ENCODE measurements at places on chromosomes 4 and X.

GRCh38 chr4:176210101-176210500 is 14.7 kb upstream of the SPATA4 start:
- DNase-seq = no peak

DNA sequence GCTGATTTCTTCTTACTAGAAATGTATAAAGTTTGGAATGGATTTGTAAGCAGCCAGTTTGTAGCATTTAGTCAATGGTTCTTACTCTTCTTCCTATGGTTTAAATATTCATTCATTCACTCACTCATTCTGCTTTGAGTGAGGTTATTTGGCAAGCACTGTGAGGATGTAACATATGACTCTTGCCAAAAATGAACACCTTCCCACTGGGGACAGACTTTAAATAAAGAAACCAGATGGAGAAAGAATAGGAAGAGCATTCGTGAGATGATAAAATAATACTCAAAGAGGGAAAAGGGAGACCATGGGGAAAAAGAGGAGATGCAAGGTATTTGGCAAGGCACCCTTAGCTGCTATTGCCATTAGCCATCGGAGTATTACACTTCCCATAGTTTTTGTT is 586.1 kb downstream of the ADGRL3 start:
- DNase-seq = no peak

DNA sequence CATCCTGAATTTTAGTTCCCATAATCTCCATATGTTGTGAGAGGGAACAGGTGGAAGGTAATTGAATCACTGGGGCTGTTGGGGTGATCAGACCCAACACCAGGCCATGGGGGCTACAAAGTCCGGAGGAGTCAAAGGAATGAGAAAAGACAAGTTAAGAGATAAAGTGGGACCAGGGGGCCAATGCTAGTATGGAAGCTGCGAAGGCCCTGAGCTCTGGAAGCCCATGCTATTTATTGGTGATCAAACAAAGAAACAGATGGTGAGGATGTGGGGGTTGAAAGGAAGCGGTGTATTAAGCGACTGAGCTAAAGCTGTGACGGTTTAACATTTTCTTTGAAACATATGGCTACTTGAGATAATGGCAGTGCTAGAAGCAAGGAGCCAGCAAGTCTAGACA is 132.8 kb downstream of the PDGFC start:
- DNase-seq = no peak

DNA sequence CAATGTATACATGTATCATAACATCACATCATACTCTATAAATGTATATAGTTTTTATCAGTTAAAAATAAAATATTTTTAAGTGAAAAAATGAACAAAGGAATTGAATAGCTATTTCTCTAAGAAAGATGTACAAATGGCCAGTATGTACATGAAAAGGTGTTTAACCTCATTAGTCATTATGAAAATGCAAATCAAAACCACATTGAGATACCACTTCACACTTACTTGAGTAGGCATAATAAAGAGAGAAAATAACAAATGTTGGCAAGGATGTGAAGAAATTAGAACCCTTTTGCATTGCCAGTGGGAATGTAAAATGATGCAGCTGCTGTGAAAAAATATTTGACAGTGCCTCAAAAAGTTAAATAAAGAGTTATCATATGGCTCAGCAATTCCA is 95.5 kb downstream of the IRS4 start:
- DNase-seq = no peak

GRCh38 chrX:84362184-84362838 is 139.9 kb downstream of the HDX start:
- DNase-seq = no peak

GRCh38 chrX:44433556-44433955 is 90.1 kb upstream of the EFHC2 start:
- no peak for DNase-seq

DNA sequence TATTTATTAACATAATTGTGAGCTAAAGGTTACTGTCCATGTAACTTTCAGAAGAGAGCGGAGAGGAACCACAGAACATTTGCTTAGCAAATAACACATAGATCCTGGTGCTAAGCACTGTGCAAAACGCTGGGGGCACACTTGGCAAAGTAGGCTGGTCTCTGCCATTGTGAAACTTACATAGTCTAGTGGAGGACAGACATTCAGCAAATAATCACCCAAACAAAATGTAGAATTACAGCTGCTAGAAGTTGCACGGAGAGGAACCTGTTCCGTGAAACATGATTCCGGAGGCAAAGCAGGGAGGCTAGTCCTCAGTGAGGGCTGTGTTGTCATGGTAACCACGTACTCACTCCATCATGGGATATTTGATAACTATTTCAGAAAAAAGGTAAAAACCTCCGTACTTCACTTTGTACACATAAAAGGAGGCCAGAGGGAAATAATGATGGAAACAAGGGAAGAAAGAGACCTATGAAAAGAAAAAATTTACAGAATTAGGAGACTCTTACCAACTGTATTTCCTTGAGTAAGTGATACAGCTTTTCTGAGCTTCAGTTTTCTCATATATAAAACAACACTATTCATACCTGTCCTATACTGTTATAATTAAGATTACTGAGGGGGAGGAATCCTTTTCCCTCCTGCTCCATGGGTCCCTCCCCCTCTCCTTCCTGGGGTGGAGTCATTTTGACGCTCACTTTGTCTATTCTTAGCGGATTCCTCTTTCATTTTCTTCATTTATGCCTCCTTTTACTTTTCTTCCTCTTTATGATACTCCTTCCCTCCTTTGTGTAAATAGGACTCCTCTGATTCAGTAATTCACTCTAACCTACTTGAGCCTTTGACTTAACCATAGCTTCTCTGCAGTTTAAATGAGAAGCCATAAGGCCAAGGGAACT is 825 bp upstream of the RASGEF1B start:
- DNase-seq = no peak

DNA sequence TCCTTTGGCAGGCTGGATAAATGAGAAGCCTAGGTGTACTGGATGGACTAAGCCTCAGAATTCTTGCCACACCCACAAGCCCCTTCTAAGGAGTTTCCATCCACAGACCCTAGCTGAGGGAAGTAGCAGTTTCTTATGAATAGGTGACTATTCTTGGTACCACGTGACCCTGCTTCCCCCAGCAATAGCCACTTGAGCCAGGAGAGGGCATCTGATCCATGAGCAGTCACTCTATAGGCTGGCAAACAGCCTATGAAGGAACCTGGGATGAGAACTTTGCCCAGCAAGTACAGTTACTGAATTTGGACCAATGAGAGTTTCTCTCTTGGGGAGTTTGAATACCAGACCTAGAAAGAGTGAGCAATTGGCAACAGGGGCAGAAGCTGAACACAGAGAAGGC is 84.0 kb downstream of the RTL9 start:
- DNase-seq = peak; percentile 1

DNA sequence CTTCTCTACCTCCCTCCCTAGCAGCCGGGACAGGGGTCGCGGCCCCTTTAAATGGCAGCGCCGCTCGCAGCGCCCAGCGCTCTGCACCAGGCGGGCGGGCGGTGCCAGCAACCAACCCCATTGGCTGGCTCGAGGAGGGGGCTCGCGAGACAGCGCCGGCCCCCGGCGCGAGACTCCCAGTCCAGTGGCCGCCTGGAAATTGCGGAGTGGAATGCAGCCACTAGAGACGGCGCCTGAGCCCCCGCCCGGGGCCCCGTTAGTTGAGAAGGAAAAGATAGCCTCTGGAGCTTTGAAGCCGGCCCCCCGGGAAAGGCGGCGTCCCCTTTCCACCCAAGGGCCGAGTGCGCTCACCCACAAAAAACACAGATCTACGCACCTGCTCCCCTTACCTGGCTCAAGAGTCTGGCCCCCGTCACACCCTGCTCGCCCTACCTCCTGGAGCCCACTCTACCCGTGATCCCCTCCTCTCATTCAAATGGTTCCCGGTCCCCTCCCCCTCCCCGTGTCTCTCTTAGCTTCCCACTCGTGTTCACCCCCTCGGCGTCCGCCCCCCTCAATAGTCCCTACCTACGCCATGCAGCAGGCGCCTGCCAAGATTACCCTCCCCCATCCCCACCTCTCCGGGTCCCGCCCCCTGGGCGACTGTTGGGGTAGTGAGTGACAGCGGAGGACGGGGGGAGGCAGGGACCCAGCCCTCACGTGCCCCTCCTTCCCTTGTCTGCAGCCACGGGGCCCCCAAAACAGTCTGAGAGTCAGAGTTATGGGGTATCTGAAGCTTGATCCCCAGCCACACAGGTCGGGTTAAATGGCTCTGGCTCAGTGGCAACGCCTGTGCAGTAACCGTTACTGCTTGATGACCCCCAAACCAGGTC is at the start of gene ZMYM3:
Gene ZMYM3, minus strand, starts transcription at position 49 of the 872 bp plus-strand sequence. CDS start 885 bp downstream, outside the sequence.
- peak; percentile 80 for DNase-seq

GRCh38 chrX:72062916-72063315 is 68.8 kb downstream of the RTL5 start:
- no peak for DNase-seq

DNA sequence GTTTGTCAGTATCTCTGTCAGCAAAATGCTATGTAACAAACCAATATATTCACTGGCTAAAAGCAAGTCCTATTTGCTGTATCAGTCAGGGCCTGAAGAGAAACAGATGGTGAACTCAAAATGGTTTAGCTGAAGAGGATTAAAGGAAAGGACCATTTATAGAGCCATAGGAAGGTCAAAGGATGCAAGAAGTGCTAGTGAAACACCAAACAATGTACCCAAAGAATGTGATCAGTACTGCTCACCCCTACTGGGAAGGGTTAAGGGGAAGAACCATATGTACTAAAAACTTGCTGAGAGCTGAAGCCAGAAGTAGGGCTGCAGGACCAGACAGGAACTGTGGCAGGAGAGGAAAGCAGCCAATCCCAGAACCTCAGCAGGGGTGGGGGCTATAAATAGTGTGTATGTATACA is 479.3 kb downstream of the INPP4B start:
- DNase-seq = no peak

GRCh38 chr4:2220016-2220630 is 21.8 kb downstream of the HAUS3 start:
- DNase-seq = peak; percentile 66

GRCh38 chrX:130386408-130386808 is 934 bp upstream of the GPR119 start:
- no peak for DNase-seq
